HFF-Myc (cell line): ENCODE measurements at places on chromosomes 3 and 15.

DNA sequence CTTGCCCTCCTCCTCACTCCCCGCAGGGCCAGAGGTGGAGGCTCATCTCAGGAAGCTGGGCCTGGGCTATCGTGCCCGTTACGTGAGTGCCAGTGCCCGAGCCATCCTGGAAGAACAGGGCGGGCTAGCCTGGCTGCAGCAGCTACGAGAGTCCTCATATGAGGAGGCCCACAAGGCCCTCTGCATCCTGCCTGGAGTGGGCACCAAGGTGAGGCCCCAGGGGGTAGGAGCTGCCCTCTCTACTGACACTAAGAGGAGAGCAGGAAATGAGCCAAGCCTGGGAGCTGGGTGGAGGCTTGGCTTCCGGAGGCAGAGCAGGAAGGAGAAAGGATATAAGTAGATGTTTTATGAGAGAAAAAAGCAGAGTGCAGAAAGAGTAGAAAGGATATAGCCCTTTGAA, 4.9 kb downstream of the OGG1 start:
- DNase-seq, result no peak

DNA sequence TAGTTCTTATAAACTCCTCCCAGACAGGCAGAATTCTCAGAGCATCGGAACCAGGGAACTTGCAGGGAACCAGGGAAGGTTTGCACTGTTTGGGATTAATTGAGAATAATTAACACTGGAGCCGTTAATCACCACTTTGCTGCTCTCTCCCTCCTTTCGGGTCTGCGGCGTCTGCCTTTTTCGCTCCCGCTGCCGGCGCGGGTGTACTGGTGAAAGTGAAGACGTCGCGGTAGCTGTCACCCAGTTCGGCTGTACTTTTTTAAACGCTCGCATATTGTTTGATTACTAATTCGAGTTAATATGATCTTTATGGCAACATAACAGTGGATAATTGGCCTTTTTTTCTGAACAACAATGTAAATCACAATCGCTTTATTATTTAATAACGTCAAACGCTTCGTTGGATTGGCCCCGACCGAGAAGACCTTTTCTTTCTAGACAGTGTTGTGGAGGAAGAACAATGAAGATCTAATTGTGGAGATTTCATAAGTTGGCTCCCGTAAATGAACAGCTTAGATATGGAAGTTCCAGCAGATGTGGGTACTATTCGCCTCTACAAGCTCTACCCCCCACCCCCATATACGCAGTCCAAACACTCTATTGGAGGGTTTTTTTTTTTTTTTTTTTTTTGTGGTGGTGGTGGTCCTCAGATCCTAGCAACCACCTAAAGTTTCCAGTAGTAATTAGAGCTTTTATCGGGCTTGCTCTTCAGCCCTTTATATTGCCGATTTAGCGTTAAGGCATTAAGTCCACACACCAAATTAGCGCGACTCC, 12.7 kb downstream of the SOX2 start:
- no peak for DNase-seq

DNA sequence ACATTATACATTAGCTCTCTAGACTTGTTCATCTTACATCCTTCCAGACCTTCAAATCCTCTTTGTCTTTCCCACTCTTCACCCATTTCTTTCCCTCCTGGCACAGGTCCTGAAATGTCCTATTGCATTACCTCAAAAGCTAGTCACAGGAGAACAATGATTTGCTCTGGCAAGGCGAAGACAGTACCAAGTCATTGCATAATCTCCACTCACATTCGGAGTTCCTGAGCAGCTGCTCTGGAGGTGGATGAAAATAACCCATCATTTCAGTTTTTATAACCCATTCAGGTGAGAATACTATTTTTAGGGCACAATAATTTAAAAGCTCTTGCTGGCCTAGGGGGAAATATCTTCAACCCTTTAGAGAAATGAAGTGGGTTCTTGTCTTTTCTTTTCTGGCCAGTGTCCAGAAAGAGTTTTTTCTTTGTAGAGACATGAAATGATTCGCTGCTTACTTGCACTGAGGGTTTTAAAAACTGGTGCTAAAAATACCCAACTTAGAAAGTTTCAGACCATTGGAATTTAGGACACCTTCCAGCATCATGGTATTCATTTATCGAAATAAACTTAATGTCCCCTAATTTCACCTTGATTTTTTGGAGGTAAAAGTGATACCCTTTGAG, 23.4 kb upstream of the DYNC1LI1 start:
- no peak for DNase-seq

- DNase-seq, result no peak
Measured at GRCh38 chr3:144437989-144438388, 466.4 kb downstream of the DIPK2A start.

DNA sequence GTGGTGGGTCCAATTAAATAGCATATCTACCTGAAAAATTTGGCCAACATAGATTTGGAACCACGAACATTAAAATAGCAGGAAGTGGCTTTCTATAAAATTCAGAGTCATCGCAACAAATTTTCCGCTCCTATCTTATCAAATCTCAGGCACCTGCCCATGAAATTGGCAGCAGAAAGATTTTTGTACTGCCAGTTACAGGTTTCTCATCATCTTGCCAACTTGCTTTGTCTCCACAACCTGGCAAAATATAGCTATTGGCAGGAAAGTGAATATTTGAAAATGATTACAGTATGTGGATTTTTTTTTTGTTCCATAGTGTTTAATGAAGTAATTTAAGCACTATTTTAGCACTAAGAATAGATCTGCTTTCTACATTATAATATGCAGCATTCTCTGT, 161.6 kb upstream of the LRRC3B start:
- DNase-seq, result no peak

DNA sequence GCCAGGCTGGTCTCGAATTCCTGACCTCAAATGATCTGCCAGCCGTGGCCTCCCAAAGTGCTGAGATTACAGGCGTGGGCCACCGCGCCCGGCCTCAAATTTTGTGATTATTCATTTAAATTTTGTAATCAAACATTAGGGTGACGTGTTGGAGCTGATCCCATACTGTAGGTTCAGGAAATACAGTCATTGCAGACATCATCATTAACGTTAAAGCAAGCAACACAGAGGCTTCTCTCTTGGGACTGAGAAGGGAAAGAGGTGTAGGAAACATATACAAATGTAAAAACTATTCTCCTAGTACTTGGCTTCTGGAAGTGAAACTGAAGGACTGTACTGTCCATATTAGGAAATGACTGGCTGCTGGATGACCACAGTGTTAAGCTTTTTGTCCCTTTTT, 11.1 kb upstream of the ARID3B start:
- no peak for DNase-seq

DNA sequence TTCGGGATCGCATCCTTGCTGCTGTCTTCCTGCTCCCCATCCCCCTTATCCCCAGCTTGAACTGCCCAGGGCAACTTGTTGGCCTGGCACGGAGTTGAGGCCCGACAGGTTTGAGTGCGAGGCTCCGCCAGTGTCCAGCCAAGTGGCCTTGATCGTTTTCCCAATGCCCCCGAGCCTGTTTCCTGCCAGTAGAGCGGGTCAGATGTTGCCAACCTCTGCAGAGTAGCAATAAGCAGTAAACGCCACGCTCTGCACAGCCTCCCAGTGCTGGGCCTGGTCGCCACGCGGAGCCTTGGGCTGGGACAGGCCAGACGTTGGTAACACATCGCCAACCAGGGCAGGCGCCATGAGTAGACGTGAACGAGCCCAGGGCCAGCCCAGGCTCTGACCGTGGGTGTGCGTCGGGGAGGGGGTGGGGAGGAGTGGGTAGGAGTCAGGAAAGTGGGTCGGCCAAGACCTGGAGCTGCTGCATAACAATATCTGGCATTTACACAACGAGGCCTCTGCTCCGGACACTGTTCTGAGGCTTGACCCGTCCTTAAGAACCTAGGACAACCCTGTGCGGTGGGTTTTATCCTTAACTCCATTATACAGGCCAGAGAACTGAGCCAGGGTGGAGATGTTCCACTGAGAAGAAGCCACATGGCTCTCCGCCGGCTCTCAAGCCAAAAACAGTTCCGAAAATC, 444 bp upstream of the ABHD14A start:
- DNase-seq, result no peak

DNA sequence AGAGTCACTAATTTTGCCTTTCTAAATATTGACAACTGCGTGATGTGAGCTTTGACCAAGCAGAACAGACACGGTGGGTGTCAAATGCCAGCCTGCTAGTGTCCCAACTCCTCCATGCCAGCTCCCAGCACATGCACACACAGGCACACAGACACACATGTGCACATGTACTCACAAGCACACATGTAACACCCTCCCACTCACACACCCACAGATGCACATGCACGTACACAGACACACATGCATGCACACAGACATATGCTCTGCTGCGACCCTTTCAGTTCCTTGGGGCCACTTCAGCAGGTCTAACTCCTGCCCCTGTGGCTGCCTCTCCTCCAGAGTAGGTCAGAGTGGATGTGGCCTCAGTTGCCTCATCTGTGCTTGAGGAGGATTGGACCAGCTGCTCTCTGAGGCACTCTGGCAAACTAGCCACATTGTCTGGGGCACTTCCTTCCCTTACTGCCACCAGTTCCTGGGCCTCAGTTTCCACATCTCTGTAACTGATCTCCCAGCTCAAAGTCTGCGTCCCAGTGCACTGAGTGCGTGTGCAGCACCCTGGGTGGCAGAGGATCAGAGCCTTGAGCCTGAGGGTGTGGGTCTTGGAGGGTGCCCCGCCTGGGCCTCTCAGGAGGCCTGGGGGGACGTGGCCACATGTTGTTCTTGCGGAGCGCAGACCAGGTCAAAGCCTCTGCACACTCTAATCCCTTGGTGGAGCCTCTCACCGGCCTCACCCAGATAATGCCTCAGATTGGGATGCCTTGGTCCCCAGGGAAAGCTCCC, 55.0 kb upstream of the PRR23E start:
- DNase-seq, result no peak

DNA sequence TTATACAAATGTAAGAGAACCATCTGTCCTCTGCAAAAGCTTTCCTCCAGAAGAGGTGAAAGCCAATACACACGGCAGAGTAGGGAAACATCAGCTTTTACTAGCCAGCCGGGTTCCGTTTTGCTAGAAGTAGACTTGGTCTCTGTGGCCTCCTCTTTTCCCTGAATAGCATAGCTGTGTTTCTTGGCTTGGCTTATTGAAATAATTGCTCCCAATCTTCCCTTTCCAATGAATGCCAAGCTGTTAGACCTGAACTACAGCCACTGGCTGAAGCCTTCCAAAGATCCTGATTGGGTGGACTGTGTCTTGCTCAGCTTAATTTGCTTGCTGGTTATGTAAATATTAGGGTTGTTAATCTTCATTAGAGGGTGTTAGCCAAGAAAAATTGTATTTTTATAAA, 157.8 kb upstream of the ROPN1 start:
- DNase-seq, result no peak
